ENCODE measurements at places on chromosomes 7 and 10.

DNA sequence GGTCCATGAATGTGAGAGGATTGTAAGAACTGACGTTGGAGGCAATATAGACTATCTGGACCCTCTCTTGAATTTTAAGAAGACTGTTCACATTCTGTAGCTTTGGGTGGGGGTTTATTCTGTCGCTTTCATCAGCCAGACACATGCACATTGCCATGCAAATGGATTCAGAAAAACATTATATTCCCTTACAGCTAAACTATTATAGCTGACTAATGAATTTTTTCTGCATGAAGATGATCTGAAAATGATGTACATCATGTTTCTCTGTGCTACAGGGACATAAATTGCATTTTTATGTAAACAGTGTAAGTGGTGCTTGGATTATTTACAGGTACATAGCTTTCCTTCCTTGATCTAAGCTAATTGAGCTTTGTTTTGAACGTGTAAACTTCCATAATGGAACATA, 1.5 kb downstream of the MET start:
- DNase-seq = no peak

DNA sequence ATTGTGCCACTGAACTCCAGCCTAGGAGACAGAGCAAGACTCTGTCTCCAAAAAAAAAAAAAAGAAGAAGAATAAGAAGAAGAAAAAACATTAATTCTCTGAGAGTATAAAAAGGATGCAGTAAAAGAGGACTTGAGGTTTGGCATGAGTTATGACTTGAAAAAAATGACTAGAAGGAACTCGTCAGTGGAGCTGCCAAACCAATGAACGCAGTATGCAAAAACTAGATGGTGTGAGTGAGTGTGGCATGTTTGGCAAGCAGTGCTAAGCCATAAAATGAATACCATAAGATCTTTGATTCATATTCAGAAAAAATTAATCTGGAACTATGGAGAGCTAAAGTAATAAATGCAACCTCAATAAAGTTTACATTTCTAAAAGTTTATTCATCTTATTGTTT, 68.6 kb upstream of the MEOX2 start:
- DNase-seq = no peak

GRCh38 chr7:127047521-127047920, 205.2 kb downstream of the GRM8 start:
- DNase-seq = no peak

- DNase-seq = no peak
These were observed 21.8 kb downstream of the FGFBP3 start for GRCh38 chr10:91887272-91888076.

DNA sequence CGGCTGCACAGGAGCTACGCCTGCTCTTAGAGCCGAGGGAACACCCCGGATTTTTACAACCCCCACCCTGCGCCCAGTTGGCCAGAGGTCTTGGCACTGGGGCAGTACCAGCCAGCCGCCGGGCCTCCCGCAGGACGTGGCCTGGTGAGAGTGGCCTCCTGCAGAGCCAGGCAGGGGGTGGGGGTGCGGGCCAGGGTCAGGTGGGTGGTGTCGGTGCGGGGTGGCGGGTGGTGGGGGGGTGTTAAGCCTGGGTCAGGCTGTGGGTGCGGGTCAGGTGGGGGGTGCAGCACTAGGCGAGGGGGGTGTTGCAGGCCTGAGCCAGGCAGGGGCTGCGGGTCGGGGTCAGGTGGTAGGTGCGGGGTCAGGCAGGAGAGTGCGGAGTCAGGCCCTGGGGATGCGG, 647 bp downstream of the ECHS1 start:
- no peak for DNase-seq

- DNase-seq = no peak
These were observed 170.2 kb upstream of the PITRM1 start for GRCh38 chr10:3342771-3343170.

Measured in HL-60 (cell line).